H9 (cell line): ENCODE measurements at places on chromosomes 1 and 21. TPM values are rescaled to one million over a fixed set of nuclear protein-coding genes. Genes with fewer than 3 reads are reported as not detected.

Gene USH2A
- 0.04 and 0.11 TPM in 2 replicates for total RNA-seq

Gene NECTIN4
- total RNA-seq, result 0.33 and 0.64 TPM in 2 replicates

Gene NBL1
- total RNA-seq, result 6.1 and 6.4 TPM in 2 replicates

Gene NMNAT2
- total RNA-seq, result 11.4 and 11.5 TPM in 2 replicates

Gene PKN2
- total RNA-seq, result 32.0 and 32.5 TPM in 2 replicates

Gene KAZN
- total RNA-seq, result 6.1 and 7.6 TPM in 2 replicates

Gene GUCA2B
- not detected in 2 replicates for total RNA-seq

Gene GSTM3
- total RNA-seq, result 2.7 and 3.5 TPM in 2 replicates

Gene LORICRIN
- not detected in 2 replicates for total RNA-seq

Gene TMEM82
- 1.0 and 1.4 TPM in 2 replicates for total RNA-seq

Gene INSRR
- total RNA-seq, result not detected in 2 replicates

Gene CHI3L2
- not detected in 2 replicates for total RNA-seq

Gene SLC26A9
- not detected in 2 replicates for total RNA-seq

Gene GBP4
- total RNA-seq, result not detected in 2 replicates

Gene LRRC53
- not detected in 2 replicates for total RNA-seq
